Stimulated activated CD4-positive, alpha-beta T cell treated with anti-CD3 and anti-CD28 coated beads, Interleukin-15, amount 100 ng/mL, for 1 hour (primary cell): ENCODE measurements at places on chromosomes 5 and 9.

GRCh38 chr9:100474082-100474923 lies 1.4 kb downstream of the TMEFF1 start:
- no peak for DNase-seq

- DNase-seq, result no peak
Measured at GRCh38 chr5:176400382-176401156, 12.0 kb downstream of the HIGD2A start.

GRCh38 chr5:102453716-102454115 lies 45.1 kb downstream of the SLCO6A1 start:
- no peak for DNase-seq

GRCh38 chr9:92328225-92328624 lies 2.5 kb downstream of the CENPP start:
- DNase-seq, result no peak

GRCh38 chr5:177478711-177479646 lies 5.5 kb upstream of the DBN1 start:
- DNase-seq, result no peak

- DNase-seq, result no peak
Measured at GRCh38 chr5:142508591-142508990, 177.3 kb downstream of the FGF1 start.

DNA sequence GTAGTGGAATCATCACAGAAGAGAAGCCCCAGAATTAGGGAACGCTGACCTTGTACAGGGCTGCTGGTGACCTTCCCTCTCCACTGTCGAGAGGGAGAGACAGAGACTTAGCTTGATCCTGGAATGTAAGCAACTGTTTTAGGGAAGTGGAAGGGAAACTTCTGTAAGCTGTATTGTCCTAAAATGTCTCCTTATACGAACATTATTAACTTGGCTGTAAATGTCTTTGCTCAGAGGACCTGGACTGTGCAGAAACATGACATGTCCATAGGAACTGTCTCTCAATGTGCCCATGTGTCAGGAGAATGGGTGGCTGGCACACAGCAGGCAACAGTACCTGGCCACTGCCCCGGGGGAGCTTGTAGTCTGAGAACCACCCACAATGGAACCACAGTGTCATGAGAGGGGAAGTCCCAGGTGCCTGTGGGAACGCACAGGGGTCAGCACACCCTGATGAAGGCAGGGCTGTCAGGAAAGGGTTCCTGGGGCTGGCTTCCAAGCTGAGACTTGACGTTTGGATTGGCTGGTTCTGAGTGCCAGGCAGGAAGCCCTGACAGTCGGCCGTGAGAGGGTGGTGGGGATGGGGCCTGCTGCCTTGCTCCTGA lies 34.0 kb downstream of the DAP start:
- no peak for DNase-seq

DNA sequence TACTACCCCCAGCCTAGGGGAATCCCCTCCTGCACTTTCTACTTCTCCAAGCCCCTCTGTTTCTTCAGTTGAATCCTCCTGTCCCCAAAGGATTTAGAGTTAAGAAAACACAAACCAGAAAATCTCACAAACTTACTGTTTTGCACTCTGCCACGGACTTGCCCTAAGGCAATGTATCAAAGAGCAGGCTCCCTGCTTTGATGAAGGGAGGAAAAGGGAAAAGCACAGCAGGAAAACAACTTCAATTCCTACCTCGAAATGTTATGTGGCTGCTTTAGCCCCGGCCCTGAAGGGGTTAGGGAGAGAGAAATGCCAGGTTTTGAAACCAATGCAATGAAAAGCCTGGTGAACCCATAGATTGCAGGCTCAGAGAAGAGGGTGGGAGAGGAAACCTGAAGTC lies 254.7 kb downstream of the MAN2A1 start:
- DNase-seq, result no peak
